ENCODE measurements at places on chromosomes 6 and 20. TPM values are rescaled to one million over a fixed set of nuclear protein-coding genes. Genes with fewer than 3 reads are reported as not detected.

The TFAP2D gene
- not detected for total RNA-seq

The LY6G6D gene
- total RNA-seq = not detected

The SERPINB1 gene
- total RNA-seq = 102 TPM

The SUMO4 gene
- total RNA-seq = 7.8 TPM

The DEFB132 gene
- total RNA-seq = not detected

The ANGPT4 gene
- not detected for total RNA-seq

The ZFP64 gene
- 11.3 TPM for total RNA-seq

The DYNLT2 gene
- total RNA-seq = 2.1 TPM

The LAMA4 gene
- total RNA-seq = not detected

DNA sequence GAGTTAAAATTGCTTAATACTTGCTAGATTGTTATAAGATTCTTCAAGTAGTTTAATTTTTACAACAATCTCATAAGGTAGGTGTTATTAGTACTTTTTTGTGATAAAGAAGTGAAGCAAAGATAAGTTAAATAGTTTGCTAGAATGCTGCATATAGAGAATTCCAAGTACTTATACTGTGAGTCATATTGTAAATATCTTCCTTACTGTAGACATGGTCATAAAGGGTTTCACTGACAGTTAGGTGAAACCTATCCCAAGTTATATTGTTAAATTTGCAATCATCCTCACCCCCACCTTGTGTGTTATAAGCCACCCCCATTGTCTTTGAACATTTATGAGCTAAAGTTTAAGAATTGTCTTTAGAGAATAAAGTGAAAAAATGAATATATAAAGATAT lies 142.0 kb downstream of the FAM83B start:
- H3K4me3 ChIP-seq = no peak overlapping the region
- H3K4me1 ChIP-seq = no peaks in the 10 kb centered on the region
- H3K27ac ChIP-seq = no peak overlapping the region
- H3K36me3 ChIP-seq = no peaks in the 10 kb centered on the region
- no peak for DNase-seq

DNA sequence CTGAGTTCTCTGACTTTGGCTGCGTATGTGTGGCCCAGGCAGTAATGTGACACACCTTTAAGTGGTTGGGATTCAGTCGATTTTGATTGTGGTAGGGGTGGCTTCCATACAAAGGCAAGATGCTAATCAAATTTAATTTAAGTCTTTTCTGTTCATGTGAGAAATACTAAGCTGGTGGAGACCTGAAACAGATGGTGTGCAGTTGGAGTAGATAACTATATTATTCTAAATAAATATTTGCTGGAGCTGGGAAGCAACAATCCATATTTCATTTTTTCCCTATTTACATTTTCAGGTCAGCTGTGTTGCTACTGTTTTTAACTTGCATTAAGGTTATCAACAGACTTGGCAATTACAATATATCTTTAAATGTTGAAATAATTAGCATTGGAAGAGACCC lies 67.4 kb upstream of the C20orf144 start:
- peaks cover 5% of the 10 kb centered on the region for H3K4me1 ChIP-seq
- H3K4me3 ChIP-seq = no peak overlapping the region
- H3K36me3 ChIP-seq = no peaks in the 10 kb centered on the region
- DNase-seq = no peak

DNA sequence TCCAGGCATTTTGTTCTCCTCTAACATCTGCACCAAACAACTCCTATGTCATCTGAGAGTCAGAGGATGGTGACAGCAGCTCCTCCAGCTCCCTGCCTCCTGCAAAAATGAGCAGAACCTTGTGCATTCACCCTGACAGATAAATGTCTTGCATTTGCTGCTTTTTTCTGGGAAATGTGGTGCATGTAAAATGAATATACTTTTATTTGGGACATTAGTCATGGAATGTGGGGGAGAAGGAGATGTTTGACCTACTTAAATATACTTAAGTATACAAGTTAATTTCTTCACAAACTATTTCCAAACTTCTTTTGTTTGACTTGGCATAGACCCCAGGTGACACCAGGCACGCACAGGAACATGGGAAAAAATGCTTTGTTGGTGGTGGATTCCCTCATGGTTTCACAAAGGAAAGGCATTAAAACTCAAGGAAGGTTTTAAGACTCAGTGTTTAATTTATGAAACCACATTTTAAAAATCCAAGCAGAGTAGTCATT lies 181.8 kb upstream of the MCHR2 start:
- no peak overlapping the region for H3K4me3 ChIP-seq
- no peak overlapping the region for H3K27ac ChIP-seq
- no peak for DNase-seq
- peaks cover 2% of the 10 kb centered on the region for H3K27me3 ChIP-seq
- H3K36me3 ChIP-seq = no peaks in the 10 kb centered on the region
- peaks cover 40% of the 10 kb centered on the region for H3K4me1 ChIP-seq

- H3K27ac ChIP-seq = no peak overlapping the region
- peaks cover 60% of the 10 kb centered on the region for H3K36me3 ChIP-seq
- H3K4me3 ChIP-seq = no peak overlapping the region
Observed at GRCh38 chr6:30600451-30600961, 16.5 kb downstream of the PPP1R10 start.

- DNase-seq = no peak
- H3K4me3 ChIP-seq = no peak overlapping the region
Observed at GRCh38 chr6:29424575-29424974, 9.8 kb downstream of the OR12D1 start.

DNA sequence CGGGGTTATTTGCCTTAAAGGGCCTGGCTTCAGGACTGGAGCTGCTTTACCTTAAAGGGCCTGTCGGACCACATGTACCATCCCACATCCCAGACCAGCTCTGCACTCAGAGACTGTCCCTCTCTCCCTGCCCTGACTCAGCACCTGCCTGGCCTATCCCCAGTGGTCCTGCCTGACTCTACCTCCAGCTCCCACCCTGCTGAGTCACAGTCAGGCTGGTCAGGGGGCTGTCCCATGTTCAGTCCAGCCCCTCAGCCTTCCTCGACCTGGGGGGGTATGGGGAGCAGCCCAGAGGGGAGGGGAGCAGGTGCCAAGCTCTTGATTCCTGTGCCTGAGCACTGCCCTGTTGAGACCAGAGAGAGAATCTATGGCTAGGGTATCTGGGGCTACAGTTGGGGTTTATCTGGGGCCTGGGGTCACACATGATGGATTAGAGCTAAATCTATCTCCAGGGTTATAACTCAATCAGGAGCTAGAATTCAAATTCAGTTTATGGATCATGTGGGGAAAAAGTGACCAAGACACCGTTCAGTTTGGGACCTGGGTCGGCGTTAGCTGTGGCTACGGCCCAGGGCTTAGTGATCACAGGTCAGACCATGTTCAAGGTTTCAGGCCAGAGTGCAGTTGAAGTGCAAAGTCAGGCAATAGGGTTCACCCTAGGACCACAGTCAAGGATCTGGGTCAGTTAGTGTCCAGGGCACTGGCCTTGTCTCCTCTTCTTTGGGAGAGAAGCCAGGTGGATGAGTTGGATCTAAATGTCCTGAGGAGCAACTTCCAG lies 9.4 kb upstream of the TRIB3 start:
- H3K27ac ChIP-seq = no peak overlapping the region
- no peaks in the 10 kb centered on the region for H3K27me3 ChIP-seq
- no peak for DNase-seq
- peaks cover 33% of the 10 kb centered on the region for H3K4me1 ChIP-seq
- no peak overlapping the region for H3K4me3 ChIP-seq
- no peaks in the 10 kb centered on the region for H3K36me3 ChIP-seq

DNA sequence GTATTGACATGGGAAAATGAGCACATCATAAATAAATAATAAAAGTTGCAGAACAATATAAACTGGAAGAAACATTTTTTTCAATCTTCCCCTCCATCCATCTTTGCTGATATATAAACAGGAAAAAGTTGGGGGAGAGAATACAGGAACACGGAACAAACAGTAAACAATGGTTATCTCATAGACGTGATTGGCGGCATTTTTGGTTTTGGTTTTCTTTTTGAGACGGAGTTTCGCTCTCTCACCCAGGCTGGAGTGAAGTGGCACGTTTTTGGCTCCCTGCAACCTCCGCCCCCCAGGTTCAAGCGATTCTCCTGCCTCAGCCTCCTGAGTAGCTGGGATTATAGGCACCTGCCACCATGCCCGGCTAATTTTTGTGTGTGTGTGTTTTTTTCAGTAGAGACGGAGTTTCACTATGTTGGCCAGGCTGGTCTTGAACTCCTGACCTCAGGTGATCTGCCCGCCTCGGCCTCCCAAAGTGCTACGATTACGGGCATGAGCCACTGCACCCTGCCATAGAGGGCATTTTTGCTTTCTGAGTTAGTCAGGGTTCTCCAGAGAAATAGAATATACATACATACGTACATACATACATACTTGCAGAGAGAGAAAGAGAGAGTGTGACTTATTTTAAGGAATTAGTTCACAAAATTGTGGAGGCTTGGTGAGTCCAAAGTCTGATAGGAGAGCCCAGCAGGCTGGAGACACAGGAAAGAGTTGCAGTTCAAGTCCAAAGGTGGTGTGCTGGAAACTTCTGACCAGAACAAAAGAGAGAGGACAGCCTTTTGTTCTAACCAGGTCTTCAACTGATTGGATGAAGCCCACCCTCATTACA lies 22.6 kb downstream of the GNL1 start:
- DNase-seq = no peak
- no peak overlapping the region for H3K4me3 ChIP-seq
- H3K36me3 ChIP-seq = no peaks in the 10 kb centered on the region
- H3K4me1 ChIP-seq = peaks cover 35% of the 10 kb centered on the region

DNA sequence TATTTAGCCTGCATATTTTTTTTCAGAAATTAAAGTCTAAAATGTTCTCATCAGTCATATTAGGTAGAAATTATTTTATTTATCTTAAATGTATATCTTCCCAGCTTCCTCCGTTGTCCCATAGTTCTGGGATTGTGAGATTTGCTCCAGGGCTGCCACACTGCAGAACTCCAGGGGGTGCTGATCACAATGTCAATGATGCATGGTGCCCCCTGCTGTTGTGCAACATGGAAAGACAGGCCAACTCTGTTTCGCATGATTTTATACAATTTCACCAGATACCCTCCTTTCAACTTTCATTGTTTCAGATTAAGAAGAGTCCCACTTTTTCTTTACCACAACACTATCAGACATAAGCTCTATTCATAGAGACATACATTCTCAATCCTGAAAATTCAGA lies 35.9 kb downstream of the ID4 start:
- H3K27ac ChIP-seq = no peak overlapping the region
- H3K4me3 ChIP-seq = no peak overlapping the region
- H3K27me3 ChIP-seq = no peaks in the 10 kb centered on the region
- no peaks in the 10 kb centered on the region for H3K36me3 ChIP-seq

GRCh38 chr6:159904497-159904911 lies 13.7 kb downstream of the MAS1 start:
- no peak overlapping the region for H3K4me3 ChIP-seq
- no peak for DNase-seq
- H3K4me1 ChIP-seq = no peaks in the 10 kb centered on the region
- H3K27me3 ChIP-seq = peaks cover 2% of the 10 kb centered on the region

DNA sequence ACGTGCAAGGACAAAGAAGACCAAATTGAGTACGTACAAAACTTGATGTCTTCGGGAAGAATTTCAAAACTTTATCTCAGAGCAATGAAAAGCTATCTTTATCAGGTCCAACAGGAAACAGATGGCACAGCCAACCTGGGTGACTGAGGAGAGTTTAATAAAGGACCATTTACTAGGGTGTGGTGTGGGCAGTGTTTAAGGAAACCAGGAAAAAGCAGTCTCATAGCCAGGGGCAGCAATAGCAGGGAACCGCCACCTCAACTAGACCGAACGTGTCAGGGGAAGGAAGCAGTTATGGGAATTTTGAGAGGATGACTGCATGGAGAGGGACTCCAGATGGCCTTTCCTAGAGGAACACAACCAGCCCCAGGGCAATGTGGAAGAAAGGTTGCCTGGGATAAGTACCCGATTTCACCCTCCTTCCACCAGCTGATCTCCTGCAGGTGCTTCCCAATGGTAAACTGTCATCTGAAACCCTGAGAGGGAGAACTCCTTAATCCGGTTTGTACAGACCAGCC lies 15.2 kb upstream of the TAAR5 start:
- no peaks in the 10 kb centered on the region for H3K4me1 ChIP-seq
- no peaks in the 10 kb centered on the region for H3K36me3 ChIP-seq
- DNase-seq = no peak
- H3K27me3 ChIP-seq = peaks cover 6% of the 10 kb centered on the region
- H3K4me3 ChIP-seq = no peak overlapping the region

- H3K4me3 ChIP-seq = no peak overlapping the region
- H3K4me1 ChIP-seq = no peaks in the 10 kb centered on the region
- DNase-seq = no peak
- no peak overlapping the region for H3K27ac ChIP-seq
- H3K36me3 ChIP-seq = peaks cover 21% of the 10 kb centered on the region
Observed at GRCh38 chr6:7252390-7252789, 60.6 kb downstream of the SSR1 start.

DNA sequence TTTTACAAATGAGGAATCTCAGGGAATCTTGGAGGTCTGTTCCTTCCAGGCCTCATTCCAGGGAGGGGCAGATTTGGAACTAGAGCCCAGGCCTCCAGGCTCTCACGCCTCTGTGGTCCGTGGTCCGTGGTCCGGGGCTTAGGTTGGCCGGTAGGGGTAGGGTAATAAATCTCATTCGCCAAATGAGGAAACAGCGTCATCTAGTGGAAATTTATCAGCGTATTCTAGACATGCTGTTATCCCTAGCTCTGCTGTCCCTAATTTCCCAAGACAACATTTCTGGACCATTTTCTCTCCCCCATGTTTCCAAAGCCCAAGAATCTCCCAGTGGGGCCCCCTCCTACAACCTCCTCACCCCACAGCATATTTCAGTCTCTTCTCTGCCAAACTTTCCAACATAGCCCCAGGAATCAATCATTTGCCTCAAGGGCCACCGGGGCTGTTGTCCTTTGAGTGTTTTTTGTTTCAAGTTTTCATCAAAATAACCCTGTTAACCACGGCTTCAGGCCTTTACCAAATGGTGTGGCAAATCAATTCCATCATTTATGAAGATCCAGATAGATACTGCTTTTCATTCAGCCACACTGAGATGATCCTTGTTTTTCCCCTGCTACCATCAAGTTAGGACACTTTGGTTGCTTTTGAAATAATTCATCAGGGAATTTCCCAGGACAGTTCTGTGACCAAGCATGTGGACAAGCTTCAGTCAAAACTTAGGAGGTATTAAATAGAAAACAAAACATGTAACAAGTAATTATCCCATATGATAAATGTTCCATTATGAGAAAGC lies 126.8 kb downstream of the ALDH8A1 start:
- no peaks in the 10 kb centered on the region for H3K4me1 ChIP-seq
- H3K27me3 ChIP-seq = no peaks in the 10 kb centered on the region
- H3K27ac ChIP-seq = no peak overlapping the region
- no peaks in the 10 kb centered on the region for H3K36me3 ChIP-seq
- no peak overlapping the region for H3K4me3 ChIP-seq

DNA sequence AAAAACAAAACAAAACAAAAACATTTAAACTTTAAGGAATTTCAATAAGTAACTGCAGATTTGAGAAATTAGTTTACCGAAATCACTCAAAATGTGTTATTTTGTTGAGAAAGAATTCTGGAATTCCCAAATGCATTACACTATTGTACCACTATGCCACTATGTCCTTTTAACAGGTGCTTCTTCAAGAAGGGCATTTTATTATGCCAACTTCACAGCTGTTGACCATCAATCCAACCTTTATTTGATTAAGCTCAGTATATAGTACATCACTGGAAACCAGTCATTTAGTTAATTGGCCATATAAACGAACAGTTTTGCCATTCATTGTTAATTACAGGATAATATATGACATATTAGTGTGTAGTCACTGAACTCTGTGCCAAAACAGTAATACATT lies 221.7 kb downstream of the ARHGAP18 start:
- H3K36me3 ChIP-seq = no peaks in the 10 kb centered on the region
- H3K4me1 ChIP-seq = peaks cover 52% of the 10 kb centered on the region

- no peaks in the 10 kb centered on the region for H3K4me1 ChIP-seq
- no peak for DNase-seq
- H3K27ac ChIP-seq = no peak overlapping the region
- H3K27me3 ChIP-seq = peaks cover 5% of the 10 kb centered on the region
- no peak overlapping the region for H3K4me3 ChIP-seq
Observed at GRCh38 chr6:24223115-24223919, 97.3 kb downstream of the NRSN1 start.

Measured in activated T-helper 2 cell treated with anti-CD3 and anti-CD28 coated beads, Interferon-gamma antibody, Interleukin-2, Interleukin-4, amounts not matched to agents 10 μg/mL and 5 μg/mL and 100 μg/mL, durations not matched to agents 14 hours and 24 hours and 36 hours (primary cell).